ENCODE measurements at places on chromosomes 13 and 19. TPM values are rescaled to one million over a fixed set of nuclear protein-coding genes. Genes with fewer than 3 reads are reported as not detected.

Gene CEACAM7
- total RNA-seq, result not detected

Gene ZNF98
- total RNA-seq, result not detected

Gene KLK11
- not detected for total RNA-seq

Gene PSG2
- 0.07 TPM for total RNA-seq

Gene WTIP
- total RNA-seq, result 14.9 TPM

Gene PALM3
- total RNA-seq, result not detected

Gene VSIG10L
- total RNA-seq, result 0.27 TPM

Gene IZUMO2
- total RNA-seq, result not detected

Gene SLITRK5
- not detected for total RNA-seq

Gene APC2
- total RNA-seq, result not detected

Gene ZNF225
- 1.9 TPM for total RNA-seq
